ENCODE measurements at places on chromosomes 1 and 21. TPM values are rescaled to one million over a fixed set of nuclear protein-coding genes. Genes with fewer than 3 reads are reported as not detected.

Gene MRTO4
- 9.0 TPM for total RNA-seq

Gene CAMK1G
- total RNA-seq, result 0.90 TPM

Gene TMPRSS15
- total RNA-seq, result not detected

Gene OR2L13
- total RNA-seq, result not detected

Gene CD247
- 0.16 TPM for total RNA-seq

Gene LYPD8
- total RNA-seq, result not detected

All from fibroblast of the aortic adventitia (primary cell).